ENCODE measurements at places on chromosomes 6 and 20.
A peak's percentile ranks its signal among the peaks of the same experiment; 100 is the strongest.

GRCh38 chr20:36957875-36958667, 6.6 kb upstream of the SAMHD1 start:
- DNase-seq = no peak

DNA sequence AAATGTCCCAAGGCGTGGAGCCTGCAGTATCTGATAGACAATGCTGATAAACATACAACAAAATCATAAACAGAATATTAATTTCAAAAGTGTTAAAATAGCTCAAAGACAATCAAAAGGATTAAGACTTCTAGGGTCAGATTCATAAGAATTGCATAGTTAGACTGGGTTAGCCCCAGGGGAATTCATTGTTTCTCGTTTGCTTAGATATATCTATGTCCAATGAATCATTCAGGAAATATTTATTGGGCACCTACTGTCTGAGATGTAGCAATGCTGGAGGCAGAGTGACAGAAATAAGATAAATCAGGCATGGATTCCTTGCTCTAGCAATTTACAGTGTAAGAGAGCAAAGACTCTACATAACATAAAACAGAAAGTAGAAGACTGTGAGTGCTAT, 124.4 kb upstream of the PRL start:
- no peak for DNase-seq

DNA sequence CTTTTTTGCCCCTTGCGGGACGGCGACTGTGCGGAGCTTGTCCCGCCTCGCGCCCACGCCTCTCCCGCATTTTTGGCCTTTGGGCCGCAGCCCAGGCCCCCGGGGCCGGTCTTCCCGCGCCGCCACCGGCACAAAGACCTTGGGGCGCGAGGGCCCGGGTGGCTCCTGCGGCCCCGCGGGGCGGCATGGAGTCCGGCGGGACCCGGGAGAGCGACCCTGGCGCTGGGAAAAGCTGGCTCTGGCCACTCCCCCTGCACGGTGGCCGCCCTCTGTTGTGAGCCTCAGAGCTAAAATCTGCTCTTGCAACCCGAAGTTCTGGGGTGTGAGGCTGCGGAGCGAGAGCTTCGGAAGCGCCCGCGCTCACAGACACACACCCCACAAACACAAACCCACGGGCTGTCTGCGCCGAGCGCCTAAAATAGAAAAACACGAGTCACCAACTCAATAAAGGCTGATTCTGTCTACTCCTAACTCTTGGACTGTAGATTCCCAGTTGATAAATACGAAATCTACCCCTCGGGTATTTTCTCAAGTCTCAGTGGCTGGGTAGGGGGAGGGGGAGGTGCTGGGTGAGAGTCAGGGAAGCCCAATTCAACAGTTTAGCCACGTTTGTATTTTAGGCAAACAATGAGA, 496 bp upstream of the BEND3 start:
- DNase-seq = no peak

GRCh38 chr6:143539106-143539505, 27.6 kb upstream of the FUCA2 start:
- no peak for DNase-seq

GRCh38 chr6:44446626-44447300, 59.3 kb downstream of the CDC5L start:
- DNase-seq = peak; percentile 63

DNA sequence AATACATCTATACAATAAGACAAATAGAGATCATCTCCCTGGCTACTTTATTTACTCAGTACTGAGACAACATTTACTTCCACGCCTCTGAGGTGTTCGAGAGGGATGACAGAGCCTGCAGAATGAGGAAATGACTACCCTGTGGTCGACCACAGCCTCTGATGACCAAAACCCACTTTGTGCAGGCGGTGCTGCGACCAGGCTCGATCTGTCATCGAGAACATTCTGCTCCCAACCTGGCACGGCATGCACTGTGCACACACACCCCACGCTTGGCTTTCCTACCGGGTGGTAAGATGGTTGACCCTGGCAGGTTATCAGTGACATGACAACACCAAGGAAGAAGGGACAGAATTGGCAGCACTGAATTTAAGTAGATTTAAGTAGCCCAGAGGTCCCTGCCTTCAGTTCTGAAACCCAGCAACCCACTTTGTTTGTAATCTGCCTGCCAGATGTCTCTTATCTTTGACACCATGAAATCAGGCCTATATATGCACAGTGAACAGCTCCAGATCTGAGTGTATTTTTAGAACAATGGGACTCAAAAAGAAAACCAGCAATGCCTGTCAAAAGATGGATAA, 42.6 kb downstream of the TTI1 start:
- DNase-seq = no peak

DNA sequence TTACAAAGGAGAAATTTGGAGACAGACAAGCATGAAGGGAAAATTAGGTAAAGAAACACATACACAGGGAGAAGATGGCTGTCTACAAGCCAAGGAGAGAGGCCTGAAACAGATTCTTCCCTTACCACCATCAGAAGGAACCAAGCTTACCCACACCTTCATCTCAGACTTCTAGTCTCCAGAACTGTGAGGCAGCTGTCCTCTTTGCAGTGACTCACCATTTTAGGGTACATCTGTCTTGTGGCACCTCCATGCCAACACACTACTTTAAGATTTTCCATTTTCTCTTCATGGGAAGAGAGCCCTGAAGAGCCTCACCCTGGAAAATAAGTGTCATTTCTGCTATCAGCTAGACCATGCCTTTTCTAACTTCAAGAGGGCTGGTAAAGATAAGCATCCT, 369.3 kb downstream of the FRK start:
- DNase-seq = no peak

DNA sequence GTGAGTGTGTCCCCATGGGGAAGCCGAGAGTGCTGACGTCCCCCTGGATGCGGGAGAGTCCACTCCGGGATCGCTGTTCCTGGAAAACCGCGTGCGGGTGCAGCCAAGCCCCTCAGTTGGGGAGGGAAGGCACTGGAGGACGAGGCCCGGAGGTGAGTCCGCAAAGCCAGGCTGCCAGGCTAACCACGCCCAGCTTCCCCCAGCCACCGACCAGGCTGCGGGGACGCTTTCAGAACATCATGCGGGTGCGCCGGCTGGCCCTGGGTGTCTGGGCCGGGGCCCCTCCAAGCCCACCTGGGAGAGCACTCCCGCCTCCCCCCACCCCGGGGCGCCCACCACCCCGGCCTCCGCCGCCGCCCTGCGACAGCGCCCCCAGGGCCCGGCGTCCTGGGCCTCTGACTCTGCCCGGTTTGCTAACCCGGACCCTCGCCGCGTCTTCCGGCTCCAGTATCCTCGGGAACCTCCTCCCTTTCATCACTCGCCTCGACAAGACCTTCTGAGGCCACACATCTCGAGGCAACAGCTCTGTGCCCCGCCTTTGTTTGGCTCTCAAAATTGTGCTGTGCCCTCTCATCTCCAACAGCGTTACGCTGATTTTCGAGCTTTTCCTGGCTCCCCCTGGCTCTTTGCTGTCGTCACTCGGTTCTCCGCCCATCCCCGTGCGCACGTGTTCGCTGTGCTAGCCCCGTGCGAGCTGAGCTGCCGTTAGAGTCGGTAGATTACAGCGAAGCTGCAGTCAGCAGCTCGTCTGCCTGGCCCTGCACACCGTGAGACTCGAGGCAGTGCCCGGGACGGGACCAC, 47.1 kb upstream of the ENTPD6 start:
- no peak for DNase-seq

DNA sequence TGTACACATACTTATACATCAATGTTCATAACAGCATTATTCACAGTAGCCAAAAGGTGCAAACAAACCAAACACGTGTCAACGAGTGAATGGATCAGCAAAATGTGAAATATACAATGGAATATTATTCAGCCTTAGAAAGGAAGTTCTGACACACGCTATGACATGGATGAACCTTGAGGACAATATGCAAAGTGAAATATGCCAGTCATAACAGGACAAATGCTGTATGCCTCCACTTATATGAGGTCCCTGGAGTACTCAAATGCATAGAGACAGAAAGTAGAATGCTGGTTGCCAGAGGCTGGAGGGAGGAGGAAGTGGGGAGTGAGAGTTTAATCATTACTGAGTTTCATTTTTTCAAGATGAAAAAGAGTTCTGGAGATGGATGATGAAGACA, 37.8 kb upstream of the IGF2R start:
- DNase-seq = no peak
